ENCODE measurements at places on chromosomes 1 and 21.

DNA sequence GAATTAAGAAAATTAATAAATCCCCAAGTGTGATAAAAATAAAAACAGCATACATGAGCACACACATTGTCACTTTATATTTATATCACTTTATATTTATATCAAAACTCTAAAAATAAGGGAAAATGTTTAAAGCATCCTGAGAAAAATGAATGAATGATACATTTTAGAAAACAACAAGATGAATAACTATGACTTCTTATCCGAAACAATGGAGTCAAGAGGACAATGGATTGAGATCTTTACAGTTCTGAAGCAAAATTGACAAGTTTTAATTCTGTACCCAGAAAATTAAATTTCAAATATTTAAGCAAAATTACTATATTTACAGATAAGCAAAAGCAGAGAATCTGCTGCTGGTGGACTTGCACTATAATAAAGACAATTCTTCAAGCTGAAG is 512.6 kb downstream of the MRPL39 start:
- no peak for DNase-seq

DNA sequence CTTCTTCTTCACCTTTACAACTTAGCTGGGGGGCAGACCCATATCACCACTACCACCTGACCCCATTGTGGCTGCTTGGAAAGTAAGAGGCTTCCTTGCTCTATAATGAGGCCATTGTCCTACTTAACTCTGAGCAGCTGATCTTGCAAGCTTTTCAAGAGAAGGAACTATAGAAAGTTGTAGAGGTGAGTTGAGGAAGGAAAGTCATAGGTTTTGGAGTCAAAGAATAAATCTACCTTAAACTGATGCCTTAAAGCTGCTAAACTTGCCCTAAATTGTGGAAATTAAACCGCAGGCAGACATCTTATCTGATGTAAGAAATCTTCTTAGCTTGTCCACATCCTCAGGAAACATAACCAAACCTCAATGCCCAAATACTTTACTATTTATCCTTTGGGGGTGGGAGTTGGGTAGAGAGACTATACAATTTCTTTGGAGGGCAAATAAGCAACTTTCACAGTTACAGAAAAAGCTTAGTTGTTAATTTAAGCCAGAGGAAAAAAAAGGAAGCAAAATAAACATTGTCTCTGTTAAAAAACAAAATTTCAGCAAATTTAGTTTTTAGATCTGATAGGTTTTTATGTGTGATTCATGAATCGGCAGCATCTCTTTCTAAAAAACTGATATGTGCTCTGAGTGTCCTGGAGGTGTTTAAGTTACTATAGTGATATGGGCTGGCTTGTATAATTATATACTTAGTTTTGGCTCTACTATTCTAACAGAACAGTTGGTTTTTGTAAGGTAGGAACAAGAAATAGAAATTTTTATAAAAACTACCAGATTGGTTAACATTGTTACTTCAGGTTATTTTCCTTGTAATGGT is 4.7 kb downstream of the IL23R start:
- no peak for DNase-seq

DNA sequence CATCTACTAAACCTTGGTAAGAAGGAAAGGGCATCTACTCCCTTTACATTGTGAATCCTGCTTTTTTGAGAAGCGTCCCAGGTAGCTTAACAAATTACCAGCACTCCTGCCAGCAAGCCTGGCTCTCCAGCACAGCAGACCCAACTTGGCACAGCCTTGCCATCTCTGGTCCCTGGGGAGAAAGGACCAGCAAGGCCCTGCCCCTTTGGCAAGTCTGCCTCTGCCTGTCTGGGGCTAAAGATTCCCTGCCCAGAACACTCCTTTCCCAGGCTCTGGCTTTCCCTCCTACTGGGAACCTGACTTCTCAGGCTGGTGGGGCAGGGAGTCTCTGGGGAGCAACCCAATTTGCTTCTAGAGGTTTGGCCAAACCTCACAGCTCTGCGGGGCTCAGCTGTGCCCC is 68.5 kb downstream of the ATP2B4 start:
- no peak for DNase-seq

DNA sequence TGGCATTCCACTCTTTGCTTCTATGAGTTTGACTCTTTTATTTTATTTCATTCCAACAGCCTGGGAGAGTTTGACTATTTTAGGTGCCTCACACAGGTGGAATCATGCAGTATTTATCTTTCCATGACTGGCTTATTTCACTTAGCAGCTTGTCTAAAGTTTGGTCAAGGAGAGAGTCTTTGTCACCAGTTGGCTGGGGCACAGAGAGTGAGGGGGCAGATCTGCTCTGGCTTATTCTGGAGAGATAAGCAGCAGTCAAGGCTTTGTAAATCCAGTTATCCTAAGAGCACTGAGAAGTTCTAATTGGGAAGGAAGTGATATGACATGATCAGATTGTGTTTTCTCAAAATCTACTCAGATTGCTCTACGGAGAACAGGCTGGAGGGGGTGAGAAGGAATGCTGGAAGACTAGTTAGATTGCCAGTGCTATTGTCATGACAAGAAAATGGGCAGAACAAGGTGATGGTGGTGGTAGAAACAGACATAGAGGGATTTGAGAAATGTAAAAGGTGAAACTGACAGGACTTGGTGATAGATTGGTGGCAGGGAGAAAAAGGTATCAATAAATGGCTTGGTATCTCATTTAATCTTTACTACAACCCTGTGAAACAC is 12.1 kb upstream of the CTTNBP2NL start:
- DNase-seq: no peak

- no peak for DNase-seq
Measured at GRCh38 chr1:224641030-224641429, 24.9 kb downstream of the CNIH3 start.

DNA sequence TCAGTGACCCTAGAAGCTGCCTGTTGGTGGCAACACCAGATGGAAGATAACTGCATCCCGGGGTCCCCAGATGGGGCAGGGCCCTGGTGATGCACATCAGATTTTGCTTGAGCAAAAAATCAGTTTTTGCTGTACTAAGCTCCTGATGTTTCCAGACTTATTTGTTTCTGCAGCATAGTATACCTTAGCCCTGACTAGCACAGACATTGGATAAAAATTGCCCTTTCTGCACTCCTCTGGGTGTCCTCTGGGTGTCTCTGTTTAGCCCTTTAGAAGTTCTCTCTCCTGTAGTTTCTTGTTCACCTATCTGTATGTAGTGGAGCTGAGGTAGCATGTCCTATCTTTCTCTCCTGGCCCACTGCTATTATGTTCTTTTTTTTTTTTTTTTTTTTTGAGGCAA is 30.3 kb upstream of the PLA2G2C start:
- DNase-seq: no peak

Measured in stimulated activated CD8-positive, alpha-beta memory T cell treated with anti-CD3 and anti-CD28 coated beads, Interleukin-7, amount 100 ng/mL, for 24 hours (primary cell).